ENCODE measurements at places on chromosomes 6 and 20. TPM values are rescaled to one million over a fixed set of nuclear protein-coding genes. Genes with fewer than 3 reads are reported as not detected.

RBBP8NL gene
- 9.6 TPM for polyA plus RNA-seq

- DNase-seq = no peak
Observed at GRCh38 chr6:35728683-35729678, 7.9 kb upstream of the ARMC12 start.

DNA sequence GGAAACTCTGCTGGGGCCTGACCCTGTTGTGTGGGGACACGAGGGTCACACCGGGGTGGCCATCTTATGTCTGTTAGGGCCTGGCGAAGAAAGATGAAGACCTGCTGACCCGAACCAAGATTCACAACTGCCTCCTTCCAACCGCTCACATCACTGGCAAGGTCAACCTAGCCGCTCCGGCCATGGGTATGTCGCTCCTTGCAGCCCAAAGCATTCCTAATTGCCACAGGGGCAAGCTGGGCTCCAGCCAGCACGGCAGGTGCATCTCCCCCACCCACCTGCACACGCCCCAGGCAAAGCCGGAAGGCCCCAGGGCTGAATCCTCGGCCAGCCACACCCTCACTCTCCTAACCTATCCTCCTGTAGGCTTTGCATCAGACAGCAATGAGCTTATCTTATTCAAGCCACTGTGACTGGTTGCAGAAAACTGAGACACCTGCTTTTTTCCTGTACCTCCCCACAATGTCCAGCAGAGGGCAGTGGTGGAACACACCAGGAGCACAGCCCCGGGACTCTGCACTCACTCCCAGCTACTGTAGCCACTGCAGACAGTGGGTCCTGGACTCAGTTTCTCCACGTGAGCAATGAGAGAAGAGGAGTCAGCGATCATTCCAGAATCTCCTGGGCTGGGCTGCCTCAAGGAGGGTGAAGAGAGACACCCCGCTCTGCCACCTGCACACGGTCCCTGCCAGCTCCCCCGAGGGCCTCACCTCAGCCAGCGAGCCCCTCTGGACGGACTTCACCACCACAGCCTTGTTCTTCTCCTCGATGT lies 170.2 kb downstream of the PREX1 start:
- peak; percentile 83 for DNase-seq

- peak; percentile 45 for DNase-seq
Observed at GRCh38 chr6:3797231-3798054, 45.9 kb upstream of the PXDC1 start.

DNA sequence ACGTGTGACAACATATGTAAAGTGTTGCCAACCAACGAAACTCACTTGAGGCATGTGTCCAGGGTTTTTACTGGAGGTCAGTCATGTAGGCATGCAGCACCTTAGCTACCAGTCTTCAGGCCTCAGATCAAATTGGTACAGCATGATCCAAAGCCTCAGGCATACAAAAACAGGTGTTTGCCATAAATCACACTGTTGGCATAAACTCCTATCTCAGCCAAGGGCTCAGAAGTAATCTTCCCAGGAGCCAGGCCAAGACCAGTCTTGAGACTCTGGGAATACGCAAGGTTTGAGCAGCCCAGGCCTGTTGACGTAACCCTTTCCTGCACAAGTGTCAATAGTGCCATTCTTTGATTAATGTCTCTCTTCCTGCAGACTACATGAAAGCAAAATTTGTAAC lies 163.5 kb downstream of the PRL start:
- no peak for DNase-seq

DNA sequence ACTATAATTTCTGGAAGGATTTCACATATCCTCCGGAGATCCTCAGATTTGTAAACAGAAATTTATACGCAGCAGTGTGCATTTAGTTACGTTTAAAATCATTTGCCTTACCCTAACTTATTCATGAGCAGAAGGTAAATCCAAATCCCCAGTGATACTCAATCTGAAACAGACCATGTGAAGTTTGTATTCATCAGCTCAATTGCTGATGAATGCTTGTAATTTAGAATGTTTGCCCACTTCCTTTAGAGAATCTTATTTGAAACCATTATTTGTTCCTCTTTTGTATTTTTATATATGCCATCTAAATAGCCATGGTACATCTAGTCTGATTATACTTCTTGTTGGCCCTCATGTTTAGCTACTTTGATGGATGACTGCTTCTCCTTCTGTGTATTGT lies 15.4 kb downstream of the TAAR1 start:
- no peak for DNase-seq

HLA-DOB gene
- 0.94 TPM for polyA plus RNA-seq

- DNase-seq = no peak
Observed at GRCh38 chr6:107066697-107067659, 39.0 kb downstream of the MTRES1 start.

- DNase-seq = no peak
Observed at GRCh38 chr20:37251825-37252477, 9.7 kb downstream of the GHRH start.

DNA sequence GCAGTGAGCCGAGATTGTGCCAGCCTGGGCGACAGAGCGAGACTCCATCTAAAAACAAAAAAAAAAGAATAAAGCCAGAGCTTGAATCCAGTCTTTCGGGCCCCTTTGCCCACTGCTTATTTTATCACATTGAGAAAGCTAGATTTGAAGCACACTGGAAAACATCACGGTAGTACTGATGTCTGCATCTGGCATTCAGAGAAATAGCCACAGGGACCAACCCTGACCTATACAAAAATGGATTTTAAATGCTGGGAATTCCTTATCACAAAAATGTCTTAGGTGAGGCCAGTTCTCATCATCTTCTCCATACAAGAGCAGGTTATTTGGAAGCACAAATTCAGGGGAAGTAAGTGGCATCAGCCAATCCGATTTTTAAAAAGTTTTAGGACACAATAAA lies 49.5 kb downstream of the SLC35D3 start:
- no peak for DNase-seq

DNA sequence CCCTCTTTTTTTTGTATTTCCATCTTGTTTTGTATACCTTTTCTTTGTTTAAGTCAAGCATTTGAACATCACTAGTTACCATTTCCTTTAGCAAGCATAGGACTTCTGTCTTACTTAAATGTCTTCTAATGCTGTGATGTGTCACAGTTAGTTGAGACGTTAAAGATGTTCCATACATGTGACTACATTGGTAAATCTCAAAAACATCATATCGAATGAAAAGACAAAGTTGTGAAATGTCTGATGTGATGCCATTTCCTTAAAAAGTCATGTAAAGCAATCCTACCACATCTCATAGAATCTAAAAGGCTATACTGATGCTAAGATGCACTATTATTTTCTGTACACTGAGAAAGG lies 26.8 kb downstream of the SLC16A10 start:
- no peak for DNase-seq

KCNQ2 gene
- 5.2 TPM for polyA plus RNA-seq

RFX6 gene
- polyA plus RNA-seq = 8.6 TPM

DNA sequence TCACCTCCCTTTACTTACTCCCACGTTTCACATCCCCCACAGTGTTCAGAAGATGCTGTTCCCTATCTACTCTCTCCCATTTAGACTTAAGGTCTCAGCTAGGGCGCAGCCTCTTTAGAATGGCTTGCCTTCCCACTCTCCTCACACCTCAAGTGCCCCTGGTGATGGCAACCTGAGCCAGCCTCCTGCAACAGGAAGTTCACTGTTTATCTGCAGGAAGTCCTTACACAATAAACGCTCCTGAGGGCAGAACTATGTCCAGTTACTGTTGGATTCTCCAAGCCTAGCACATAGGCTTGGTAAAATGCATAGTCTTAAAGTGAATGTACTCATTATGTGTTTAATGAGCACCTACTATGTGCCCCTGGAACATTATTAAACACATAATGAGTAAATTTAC lies 21.9 kb upstream of the RAB22A start:
- no peak for DNase-seq

GRCh38 chr6:21798468-21798867 lies 204.9 kb downstream of the SOX4 start:
- DNase-seq = no peak

LINC00237 gene
- not detected for polyA plus RNA-seq

- DNase-seq = no peak
Observed at GRCh38 chr6:168292826-168293225, 26.8 kb downstream of the DACT2 start.

DNA sequence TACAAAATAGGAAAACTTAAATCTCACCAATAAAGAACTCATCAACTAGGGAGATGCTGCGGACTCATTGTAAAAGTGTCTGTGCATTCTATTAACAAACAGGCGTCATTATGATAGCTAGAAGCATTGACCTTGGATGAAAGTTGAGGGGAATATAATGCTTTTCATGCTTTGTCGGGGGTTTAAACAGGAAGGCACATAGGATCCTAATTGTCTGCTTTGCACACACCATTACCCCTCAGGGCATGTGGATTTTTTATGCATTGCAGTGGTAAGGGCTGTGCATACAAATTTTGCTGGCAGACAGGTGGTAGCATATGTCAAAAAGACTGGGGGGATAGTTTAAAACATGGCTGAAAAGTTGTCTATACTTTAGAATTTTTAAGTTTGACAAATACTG lies 447.9 kb upstream of the PLCB4 start:
- DNase-seq = no peak

BTNL2 gene
- polyA plus RNA-seq = 0.18 TPM

DNA sequence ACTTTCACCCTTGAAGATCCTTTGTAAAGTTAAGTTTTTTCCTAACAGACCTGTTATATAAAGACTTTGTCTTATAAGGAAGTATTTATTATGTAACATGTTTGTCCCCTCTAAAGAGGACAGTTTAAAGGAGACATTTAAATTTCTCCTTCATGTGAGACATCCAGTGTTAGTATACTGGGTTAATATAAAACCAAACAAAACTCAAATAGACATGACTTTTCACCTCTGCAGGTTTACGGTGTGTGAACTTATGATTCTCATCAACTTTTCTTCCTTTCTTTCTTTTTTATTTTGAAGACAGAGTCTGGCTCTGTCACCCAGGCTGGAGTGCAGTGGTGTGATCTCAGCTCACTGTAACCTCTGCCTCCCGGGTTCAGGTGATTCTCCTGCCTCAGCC lies 17.4 kb upstream of the MPC1 start:
- DNase-seq = no peak

SERAC1 gene
- polyA plus RNA-seq = 6.9 TPM

IYD gene
- polyA plus RNA-seq = 15.9 TPM

HTR1B gene
- polyA plus RNA-seq = 1.2 TPM

DNA sequence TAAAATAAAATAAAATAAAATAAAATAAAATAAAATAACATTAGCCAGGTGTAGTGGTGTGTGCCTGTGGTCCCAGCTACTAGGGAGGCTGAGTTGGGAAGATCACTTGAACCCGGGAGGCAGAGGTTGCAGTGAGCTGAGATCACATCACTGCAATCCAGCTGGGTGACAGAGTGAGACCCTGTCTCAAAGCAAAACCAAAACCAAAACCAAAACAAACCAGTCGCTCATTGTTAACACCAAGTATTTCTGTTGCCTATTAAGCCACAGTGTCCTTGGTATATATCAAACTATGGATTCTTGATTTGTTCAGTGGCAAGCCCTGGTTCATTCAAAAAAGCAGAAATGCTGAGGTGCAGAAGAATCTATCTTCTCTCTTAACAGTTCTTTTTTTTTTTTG lies 65.7 kb downstream of the PYGB start:
- no peak for DNase-seq

DNA sequence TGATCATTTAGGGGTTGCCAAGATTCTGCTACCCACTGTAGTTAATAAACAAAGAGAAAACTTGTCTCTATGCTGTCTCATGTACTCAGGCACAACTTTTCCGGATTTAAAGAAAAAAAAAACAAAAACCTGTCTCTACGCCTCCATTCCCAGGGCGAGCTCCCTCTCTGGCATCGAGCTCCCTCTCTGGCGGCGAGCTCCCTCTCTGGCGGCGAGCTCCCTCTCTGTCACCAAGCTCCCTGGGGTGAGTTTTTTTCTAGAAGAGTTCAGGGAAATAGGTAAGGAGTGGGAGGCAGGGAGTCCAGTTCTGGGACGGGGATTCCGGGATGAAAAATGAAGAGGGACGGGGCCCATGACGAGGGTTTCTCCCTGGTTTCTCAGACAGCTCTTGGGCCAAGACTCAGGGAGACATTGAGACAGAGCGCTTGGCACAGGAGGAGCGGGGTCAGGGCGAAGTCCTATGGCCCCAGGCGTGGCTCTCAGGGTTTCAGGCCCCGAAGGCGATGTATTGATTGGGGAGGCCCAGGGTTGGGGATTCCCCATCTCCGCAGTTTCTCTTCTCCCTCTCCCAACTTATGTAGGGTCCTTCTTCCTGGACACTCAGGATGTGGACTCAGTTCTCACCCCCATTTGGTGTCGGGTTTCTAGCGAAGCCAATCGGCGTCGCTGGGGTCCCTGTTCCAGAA lies 16.5 kb upstream of the HLA-A start:
- peak; percentile 74 for DNase-seq

CST1 gene
- not detected for polyA plus RNA-seq
